Activated gamma-delta T cell treated with anti-CD3 and anti-CD28 coated beads, Interleukin-2, amount 50 U/mL, for 16 hours (primary cell): ENCODE measurements at places on chromosomes 7 and 10.

DNA sequence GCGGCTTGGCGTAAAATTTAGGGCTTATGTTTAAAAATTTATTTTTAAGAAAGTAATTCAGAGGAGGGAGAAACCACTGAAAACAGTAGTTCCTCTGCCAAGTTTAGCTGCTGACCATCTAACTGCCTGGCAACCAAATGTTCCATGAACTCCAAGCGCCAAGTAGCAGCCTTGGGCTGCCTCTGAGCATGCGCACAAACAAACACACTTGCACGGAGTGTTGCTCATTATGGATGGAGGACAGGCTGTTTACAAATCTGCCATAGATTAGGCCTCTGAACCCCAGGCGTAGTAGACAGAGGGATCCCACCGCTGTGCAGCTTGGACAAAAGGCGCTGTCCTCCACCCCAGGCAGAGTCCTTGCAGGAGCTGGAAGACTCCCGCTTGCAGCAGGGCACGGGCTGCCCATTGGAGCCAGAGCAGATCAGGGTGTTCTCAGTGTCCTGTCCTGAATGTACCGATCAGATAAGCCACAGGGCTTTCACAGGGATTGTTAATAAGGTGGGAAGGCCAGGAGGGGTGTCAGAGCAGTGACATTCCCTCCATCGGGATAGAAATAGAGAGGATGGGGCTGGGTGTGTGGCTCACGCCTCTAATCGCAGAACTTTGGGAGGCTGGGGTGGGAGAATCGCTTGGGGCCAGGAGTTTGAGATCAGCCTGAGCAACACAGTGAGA is 47.7 kb upstream of the LYZL1 start:
- DNase-seq: no peak

DNA sequence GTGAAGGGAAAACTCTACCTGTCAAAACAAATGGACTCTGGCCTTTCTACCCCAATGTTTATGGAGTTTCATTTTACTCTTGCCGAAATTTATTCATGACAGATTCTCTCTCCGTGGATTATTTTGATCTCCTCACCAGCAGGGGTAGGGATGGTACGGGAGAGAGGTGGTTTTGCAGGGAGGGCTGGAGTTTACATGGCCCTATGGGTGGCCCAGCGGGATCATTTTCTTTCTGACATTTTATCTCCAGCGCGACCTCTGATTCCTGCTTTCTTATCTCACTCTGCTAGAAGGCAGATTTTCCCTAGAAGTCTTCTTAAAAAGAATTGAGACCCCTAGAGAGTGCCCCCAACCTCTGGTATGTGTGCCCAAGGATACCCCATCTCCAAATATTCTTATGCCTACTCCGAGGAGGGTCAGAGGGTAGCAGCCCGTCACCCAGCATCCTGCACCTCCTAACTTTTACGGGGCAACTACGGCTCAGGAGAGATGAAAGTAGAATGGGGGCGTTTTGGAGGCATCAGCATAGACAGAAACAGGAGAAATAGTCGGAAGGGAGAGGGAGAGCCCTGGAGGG is 10.1 kb upstream of the GATA3 start:
- DNase-seq: no peak

GRCh38 chr7:155141562-155141961 is 71.4 kb downstream of the HTR5A start:
- DNase-seq: no peak

GRCh38 chr10:104066945-104067344 is 18.7 kb downstream of the COL17A1 start:
- no peak for DNase-seq

- no peak for DNase-seq
Measured at GRCh38 chr7:94054130-94054529, 50.0 kb upstream of the BET1 start.
